Immature natural killer cell (primary cell): ENCODE measurements at places on chromosomes 3 and 15.

DNA sequence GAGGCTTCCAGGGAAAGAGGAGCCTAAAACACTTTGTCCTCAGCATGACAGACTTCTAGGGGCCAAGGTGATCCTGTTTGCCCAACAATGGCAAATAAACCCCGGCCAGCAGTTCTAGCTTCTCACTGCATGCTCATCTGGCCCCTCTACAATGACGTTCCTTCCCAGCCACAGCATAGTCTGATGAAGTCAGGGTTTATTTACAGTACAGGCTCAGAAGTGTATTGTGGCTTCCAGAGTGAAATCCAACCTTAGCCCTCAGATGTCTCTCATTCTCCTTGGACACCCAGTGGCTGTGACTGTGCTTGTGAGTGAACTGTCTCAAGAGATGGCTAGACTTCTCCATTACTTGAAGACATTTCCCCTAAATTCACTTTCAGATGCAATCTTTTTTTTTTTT lies 40.8 kb downstream of the BFSP2 start:
- no peak for DNase-seq

GRCh38 chr3:139839659-139840058 lies 95.3 kb upstream of the CLSTN2 start:
- DNase-seq = no peak

- DNase-seq = no peak
These were observed 367.9 kb upstream of the PROK2 start for GRCh38 chr3:72152551-72153476.

DNA sequence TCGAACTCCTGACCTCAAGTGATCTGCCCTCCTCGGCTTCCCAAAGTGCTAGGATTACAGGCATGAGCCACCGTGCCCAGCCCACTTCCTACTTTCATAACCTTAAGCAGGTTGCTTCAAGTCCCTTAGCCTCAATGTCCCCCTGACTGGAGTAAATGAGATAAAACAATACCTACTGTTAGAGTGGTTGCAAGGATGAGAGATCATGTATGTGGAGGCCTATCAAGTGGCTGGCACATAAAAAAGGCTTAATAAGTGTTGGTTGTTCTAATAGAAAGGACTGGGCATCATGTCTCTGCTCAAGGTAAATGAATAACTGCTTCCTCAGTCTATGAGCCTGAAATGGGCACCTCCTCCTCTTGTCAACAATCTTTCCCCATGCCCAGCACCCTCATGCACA lies 25.9 kb upstream of the UBE2E1 start:
- no peak for DNase-seq

DNA sequence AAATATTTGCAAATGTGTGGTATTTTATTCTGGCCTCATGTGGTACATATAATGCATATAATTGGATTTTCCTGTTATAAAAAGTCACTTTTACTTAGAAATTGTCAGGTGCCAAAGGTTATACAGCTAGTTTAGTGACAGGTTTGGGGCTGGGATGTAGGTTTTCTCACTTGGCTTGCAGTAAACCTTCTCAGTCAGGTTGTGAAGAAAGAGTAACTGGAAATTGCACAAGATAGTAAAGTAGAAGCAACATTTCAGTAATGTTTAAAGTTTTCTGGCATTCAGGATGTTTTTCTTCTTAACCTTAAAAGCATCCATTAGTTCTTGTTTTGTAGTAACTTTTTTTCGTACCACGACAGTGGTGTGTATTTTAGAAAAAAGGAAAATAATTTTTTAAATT lies 53.9 kb downstream of the MEF2A start:
- DNase-seq = no peak

- no peak for DNase-seq
These were observed 1041.7 kb downstream of the AGBL1 start for GRCh38 chr15:87121336-87121735.
